ENCODE measurements at places on chromosomes 5 and 9.

GRCh38 chr5:118919016-118919415 lies 69.3 kb downstream of the DTWD2 start:
- peak; percentile 96 for DNase-seq

DNA sequence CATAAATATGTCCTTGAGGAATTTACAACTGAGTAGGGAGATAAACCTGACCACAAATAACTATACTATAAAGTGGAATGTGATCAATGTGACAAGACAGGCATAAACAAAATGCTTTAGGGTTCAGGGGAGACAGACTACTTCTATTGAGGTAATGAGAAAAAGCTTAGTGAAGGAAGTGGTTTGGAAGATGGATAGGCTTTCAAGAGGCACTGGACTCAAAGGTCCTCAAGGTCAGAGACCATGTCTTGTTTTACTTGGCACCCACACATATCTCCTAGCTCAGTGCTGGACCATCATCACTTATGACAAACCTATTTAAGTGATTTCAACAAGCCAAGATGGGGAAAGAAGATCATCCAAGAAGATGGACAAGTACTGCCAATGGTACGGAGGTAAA lies 257.8 kb downstream of the BNC2 start:
- no peak for DNase-seq

- no peak for DNase-seq
Observed at GRCh38 chr9:73583576-73583975, 431.9 kb downstream of the ANXA1 start.

DNA sequence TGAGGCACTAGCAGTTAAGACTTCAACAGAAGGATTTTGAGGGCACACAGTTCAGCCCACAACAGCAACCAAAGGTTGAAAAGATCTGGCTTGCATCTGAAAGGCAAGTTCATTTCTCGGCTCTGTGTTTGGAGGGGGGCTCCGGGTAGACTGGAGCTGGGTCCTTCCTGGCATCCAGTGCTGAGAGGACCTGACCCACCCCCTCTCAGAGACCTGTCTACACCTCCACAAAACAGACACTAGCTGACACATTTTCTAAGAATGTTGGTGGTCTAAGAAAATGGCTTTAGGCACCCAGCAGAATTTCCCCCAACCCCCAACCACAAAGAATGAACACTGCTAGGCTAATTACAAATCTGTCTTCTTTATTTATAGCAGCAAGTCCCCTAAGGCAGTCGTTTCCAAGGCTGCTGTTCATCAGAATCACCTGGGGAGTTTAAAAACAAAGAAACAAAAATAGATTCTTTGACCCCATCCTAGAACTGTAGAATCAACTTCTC lies 6.2 kb upstream of the PTCH1 start:
- no peak for DNase-seq

GRCh38 chr9:31744589-31744988 lies 639.9 kb upstream of the ACO1 start:
- no peak for DNase-seq

GRCh38 chr9:32647671-32648070 lies 12.2 kb upstream of the TAF1L start:
- no peak for DNase-seq

GRCh38 chr9:123679330-123679987 lies 250.5 kb downstream of the DENND1A start:
- DNase-seq = no peak

DNA sequence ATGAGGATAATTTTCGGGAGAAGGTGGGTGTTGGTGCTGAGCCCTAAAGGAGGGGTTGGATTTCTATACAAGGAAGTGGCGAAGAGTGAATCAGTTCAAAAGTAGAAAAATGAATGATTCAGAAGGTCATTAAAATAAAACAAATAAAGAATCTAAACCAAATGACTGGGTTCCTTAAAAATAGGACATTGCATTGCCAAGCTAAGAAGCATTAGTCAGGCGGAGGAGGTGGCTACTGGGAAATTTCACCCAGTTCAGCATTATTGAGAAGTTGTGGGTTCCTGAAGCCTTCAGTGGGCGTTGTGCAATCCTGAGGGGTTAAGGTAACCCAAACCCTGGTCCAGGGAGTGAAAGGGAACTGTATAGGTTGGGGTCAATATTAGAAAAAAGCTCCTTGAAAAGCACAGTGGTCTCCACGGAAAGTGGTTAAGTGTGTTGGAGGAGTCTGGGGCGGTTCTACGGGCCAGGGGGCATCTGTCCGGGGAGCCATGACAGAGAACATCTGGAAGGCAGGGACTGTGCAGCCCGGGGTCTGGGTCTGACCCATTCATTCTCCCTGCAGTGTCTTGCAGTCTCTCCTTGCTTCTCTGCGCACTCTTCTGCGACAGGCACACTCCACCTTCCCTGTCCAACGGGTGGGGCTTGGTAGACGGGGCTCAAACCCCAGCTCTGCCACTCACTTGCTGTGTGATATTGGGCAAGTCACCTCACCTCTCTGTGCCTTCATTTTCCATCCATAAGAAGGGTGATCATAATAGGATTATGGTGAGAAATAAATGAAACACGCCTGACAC lies 27.6 kb upstream of the DUSP1 start:
- no peak for DNase-seq

DNA sequence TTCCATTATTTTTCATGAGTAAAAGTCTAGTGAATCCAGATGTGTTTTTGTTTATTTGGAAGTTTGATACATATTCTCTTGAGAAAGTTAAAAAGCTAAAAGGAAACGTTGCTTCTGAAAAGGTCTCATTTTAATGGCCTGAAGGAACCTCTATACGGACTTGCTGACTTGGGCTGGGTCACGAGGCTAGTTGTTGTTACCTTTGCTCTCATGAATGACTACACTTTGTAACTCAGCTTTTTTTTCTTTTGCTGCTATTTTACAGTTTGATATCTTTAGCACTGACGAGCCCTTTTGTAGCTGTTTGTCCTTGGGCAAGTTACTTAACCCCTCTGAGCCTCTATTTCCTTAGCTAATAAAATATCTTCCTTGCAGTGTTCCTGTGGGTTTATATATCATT lies 211.5 kb downstream of the PCSK5 start:
- DNase-seq = no peak

DNA sequence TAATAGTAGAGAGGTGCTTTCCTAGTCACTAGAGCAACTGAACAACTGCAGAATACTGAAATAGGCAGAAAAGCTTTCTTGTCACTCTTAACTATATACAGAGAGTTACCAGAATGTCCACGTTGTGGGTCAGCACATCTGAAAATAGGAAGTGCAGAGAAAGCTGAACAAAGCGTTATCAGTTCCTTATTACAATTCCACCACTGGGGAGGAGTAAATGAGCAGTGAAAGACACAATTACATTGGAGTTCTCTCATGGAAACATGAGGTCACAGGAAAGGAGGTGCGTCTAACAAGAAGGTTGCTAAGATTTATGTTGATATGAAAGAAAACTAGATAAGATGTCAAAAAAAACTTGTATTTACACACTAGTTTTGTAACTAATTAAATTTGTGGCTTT lies 461.9 kb upstream of the COX7C start:
- no peak for DNase-seq

DNA sequence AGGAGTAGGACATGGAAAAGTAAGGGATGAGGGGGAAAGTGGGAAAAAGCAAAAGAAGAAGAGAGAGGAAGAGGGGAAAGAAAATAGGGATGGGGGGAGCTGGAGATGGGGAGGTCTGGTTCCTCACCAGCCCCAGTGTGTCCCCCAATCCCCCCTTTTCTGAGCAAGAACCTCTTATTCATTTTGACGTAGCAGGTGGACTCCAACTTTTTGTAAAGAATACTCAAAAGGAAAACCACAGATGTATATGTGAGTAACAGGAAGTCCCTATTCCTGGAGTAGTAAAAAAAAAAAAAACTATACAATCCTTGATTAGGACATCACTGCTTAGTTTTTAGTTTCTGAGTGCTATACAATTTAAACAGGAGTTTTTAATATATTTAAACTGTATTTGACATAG lies 3.9 kb upstream of the CFAP95 start:
- no peak for DNase-seq

- DNase-seq = no peak
Observed at GRCh38 chr5:43609752-43610151, 6.8 kb downstream of the NNT start.

DNA sequence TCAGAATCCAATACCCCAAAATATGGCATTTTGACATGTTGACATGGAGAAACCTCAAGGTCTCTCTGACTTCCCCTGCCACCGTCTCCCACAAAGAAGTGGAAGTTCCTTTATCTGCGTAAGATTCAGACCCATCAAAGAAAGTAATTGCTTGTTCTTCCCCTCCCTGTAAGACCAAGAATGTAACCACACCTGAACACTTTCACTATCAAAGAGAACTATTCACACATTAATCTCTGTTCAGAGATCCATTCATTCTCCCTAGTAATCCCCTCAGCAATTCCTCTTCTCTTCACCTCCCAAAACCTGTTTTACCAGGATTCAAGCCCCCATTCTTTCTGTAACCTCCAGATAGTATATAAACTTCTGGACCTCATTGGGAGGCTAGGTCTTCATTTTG lies 4.1 kb upstream of the SLC1A1 start:
- DNase-seq = no peak

- DNase-seq = no peak
Observed at GRCh38 chr5:120432861-120433260, 31.2 kb upstream of the PRR16 start.

GRCh38 chr5:176446028-176446665 lies 2.0 kb upstream of the FAF2 start:
- DNase-seq = no peak

DNA sequence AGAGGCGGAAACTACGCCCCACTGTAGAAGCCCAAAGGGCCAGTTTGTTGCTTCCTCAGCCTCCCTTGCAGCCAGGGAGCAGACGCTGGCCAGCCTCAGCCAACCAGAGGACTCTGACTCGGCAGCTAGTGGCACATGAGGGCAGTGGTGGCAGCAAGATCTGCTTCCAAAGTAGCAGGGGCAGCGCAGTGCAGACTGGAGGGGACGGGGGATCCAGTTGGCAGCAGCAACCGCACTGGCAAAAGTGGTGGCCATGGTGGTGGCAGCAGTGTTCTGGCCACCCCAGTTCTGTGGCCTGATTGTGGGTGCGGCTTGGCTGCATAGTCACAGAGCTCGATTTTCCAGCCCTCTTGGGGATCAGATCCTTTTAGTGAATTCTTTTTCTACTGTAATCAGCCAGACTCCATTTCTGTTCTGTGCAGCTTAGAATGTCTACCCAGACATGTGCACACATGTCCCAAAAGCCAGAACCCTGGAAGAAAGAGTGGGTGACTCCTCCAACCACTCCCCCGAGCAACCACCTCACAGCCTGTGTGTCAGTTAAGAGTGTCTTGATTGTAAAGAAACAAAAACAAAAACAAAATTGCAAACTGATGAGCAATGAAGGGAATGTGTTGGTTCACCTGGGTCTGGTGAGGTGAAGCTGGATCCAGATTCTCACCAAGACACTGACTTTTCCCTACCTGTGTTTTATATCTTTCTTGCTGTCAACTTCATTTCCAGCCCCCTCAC lies 11.0 kb upstream of the ZBTB43 start:
- no peak for DNase-seq

- no peak for DNase-seq
Observed at GRCh38 chr9:6270896-6271295, 55.3 kb downstream of the IL33 start.

- no peak for DNase-seq
Observed at GRCh38 chr5:30502277-30502676, 691.2 kb upstream of the CDH6 start.

DNA sequence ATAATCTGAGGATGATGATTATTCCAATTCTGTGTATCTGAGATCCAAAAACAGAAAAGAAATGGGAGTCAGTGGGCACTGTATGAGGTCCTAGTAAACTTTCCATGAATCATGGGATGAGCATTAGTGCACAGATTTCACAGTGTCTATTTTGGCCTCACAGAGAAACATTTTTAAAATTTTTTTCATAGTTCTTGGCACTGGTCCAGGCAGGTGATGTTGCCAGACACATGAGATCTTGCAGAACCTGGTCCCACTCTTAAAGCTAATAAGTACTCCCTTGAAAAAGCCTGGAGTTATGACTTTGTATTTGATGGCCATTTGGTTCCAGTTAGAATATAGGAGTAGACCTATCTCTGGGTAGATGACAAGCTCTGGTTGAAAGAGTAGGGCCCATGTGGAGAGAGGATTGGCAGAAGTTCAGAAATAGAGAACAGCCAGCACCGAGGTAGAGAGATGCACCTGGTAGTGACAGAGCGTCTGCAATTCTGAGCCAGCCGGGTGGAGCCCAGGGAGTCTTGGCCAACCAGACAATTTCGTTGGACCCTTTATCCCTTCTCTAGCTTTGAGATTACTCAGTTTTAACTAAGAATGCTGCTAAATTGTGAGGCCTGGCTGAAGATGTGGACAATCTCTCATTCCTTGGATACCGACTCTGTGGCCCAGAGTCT lies 6.3 kb upstream of the TNFSF15 start:
- DNase-seq = no peak

DNA sequence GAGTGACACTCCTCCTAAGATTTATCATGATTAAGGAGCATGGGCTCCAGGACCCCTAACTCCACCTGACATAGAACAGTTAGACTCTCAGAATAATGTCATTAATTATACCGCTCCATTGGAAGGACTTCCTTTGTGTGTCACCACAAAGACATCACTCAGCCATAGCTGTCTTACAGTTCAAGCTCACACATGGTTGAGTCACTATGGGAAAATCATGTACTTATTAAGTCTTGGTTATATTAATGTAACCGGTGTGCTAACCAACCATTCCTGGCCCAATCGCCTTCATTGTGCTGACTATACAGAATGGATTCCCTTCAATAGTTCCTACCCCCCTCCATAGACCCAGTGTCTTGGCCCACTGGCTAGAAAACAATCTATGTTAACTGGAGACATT lies 10.9 kb upstream of the MCCC2 start:
- DNase-seq = no peak

- no peak for DNase-seq
Observed at GRCh38 chr5:66322786-66323528, 178.9 kb downstream of the SREK1 start.

DNA sequence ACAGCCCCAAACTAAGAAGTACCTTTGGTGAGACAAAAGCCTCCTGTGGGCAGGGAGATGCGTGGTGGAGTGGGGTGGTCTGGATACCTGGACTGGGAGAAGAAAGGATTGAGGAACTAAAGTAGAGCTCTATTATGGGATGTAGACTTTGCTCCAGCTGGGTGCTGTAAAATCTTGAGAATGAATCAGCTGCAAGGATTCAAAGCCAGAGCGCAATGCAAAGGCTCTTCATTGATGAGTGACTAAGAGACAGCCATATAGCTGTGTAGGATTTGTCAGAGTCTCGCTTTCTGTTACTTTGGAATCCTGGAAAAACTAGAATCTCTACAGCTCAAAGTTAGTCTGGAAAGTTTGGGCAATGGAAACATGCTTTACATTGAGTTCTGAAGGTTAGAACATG lies 159.9 kb downstream of the TAF11L14 start:
- DNase-seq = no peak

DNA sequence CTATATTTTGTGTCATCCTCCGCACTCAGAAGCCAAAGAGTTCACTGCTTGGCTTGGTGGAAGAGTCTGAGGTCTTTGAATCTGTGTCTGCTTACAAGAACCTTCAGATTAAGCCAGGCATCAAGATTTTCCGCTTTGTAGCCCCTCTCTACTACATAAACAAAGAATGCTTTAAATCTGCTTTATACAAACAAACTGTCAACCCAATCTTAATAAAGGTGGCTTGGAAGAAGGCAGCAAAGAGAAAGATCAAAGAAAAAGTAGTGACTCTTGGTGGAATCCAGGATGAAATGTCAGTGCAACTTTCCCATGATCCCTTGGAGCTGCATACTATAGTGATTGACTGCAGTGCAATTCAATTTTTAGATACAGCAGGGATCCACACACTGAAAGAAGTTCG lies 19.2 kb downstream of the TIGD6 start:
- no peak for DNase-seq

All from SK-N-MC (cell line).